ENCODE measurements at places on chromosomes 2 and 18.

GRCh38 chr2:222864296-222864695, 3.5 kb downstream of the ACSL3 start:
- no peaks in the 10 kb centered on the region for H3K36me3 ChIP-seq
- no peaks in the 10 kb centered on the region for H3K27me3 ChIP-seq
- H3K27ac ChIP-seq, result no peak overlapping the region
- no peak overlapping the region for H3K4me3 ChIP-seq
- no peak for DNase-seq
- peaks cover 7% of the 10 kb centered on the region for H3K4me1 ChIP-seq

DNA sequence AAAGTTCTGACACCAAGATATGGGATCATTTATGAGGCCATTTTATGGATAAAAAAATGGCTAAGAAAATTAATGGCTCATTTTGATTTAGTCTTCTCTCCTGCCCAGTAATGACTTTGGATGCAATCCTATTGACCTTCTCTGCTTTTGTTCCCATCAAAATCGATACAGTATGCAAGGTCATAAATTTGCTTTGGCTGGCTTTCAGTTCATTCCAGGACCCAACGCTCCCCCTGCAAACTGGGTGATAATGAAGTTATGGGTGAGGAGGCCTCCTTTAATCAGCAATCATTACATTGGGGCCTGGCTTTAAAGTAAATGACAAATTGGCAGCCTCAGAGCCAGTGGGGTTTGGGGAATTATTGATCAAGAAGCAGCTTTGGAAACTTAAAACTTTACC, 351.8 kb upstream of the GYPC start:
- DNase-seq, result no peak
- H3K4me1 ChIP-seq, result no peaks in the 10 kb centered on the region
- no peak overlapping the region for H3K27ac ChIP-seq

DNA sequence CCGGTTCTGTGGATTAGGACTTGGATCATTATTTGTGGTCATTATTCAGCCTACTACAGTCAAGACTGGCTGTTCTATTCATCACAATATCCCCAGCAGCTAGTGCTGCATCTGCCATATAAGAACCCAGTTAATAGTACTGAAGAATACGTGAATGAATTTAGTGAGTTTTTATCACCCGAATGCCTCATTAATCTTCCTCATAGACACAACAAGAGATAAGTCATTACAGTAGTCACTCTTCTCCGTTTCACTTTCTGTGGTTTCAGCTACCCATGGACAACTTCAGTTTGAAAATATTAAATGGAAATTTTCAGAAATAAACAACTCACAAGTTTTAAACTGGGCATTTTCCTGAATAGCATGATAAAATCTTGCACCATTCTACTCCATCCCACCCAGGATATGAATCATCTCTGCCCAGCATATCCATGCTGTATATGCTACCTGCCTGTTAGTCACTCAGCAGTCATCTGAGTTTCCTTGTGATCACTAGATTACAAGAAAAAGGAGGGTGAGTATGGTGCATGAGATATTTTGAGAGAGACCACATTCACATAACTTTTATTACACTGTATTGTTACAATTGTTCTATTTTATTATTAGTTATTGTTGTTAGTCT, 363.7 kb upstream of the CHAC2 start:
- H3K27me3 ChIP-seq, result no peaks in the 10 kb centered on the region
- no peaks in the 10 kb centered on the region for H3K36me3 ChIP-seq
- no peak for DNase-seq
- no peaks in the 10 kb centered on the region for H3K4me1 ChIP-seq
- H3K27ac ChIP-seq, result no peak overlapping the region

DNA sequence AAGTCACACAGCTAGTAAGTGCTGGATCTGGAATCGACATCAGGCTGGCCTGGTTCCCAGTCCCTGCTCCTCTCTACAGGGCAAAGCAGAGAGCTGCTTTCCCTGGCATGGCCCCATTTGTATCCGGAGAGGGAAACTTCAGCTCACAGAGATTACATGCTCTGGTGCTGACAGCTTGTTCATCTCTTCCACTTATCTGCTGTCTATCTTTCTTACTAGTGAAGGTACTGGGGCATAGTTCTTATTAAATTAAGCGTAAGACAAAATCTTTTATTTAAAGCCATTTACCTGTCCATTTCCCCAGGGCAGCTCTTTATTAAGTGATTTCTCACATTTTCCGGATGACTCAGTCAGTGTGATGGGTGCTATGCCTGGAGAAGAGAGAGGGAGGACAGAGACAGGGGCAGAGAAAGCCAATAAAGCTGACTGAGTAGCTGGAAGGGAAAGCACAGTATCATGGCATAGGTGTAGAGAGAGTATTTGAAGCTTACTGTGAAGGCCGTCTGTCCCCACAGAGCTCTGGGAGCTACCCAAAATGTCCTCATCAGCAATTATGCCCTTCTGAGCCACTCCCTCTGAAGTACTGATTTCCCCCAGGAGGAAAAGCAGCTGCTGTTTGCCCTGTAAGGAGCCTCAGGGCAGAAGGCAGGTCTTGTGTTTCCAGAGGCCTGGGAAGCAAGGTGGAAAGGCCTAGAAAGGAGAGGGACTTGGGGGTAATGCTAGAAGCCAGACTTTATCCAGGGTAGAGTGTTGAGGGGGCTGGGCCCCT, 44.1 kb upstream of the EPAS1 start:
- no peaks in the 10 kb centered on the region for H3K4me1 ChIP-seq
- peak; percentile 49 for DNase-seq
- H3K36me3 ChIP-seq, result no peaks in the 10 kb centered on the region
- no peak overlapping the region for H3K27ac ChIP-seq

- peak overlapping the region; percentile 88 for H3K27ac ChIP-seq
- DNase-seq, result peak; percentile 17
- H3K4me3 ChIP-seq, result peak overlapping the region; percentile 96
- H3K36me3 ChIP-seq, result peaks cover 3% of the 10 kb centered on the region
- no peaks in the 10 kb centered on the region for H3K27me3 ChIP-seq
Observed at GRCh38 chr2:65228263-65228750, 676 bp downstream of the ACTR2 start.

DNA sequence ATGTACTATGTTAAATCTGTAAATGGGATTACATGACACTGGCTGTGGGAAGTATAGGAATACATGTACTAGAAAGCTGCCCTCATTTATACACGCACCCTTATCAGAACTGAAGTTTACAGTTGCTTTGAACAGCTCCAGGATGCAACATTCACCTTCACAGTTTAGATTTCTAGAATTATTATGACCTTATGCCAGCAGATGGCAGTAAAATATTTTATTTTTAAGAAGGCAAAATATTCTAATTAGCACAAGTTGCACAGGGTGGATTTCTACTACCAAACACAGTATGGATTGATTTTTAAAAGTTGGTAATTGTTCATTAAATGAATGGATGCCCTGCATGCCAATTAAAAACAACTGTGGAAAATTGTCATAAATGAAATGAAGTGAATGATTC, 670.4 kb downstream of the KCNJ3 start:
- H3K27me3 ChIP-seq, result no peaks in the 10 kb centered on the region
- no peak overlapping the region for H3K27ac ChIP-seq
- DNase-seq, result no peak
- no peak overlapping the region for H3K4me3 ChIP-seq
- H3K36me3 ChIP-seq, result no peaks in the 10 kb centered on the region
